ENCODE measurements at places on chromosomes 3 and 15. TPM values are rescaled to one million over a fixed set of nuclear protein-coding genes. Genes with fewer than 3 reads are reported as not detected.

The FBXL22 gene
- total RNA-seq = 16.0 TPM

The GABRB3 gene
- total RNA-seq = 2.3 TPM

DNA sequence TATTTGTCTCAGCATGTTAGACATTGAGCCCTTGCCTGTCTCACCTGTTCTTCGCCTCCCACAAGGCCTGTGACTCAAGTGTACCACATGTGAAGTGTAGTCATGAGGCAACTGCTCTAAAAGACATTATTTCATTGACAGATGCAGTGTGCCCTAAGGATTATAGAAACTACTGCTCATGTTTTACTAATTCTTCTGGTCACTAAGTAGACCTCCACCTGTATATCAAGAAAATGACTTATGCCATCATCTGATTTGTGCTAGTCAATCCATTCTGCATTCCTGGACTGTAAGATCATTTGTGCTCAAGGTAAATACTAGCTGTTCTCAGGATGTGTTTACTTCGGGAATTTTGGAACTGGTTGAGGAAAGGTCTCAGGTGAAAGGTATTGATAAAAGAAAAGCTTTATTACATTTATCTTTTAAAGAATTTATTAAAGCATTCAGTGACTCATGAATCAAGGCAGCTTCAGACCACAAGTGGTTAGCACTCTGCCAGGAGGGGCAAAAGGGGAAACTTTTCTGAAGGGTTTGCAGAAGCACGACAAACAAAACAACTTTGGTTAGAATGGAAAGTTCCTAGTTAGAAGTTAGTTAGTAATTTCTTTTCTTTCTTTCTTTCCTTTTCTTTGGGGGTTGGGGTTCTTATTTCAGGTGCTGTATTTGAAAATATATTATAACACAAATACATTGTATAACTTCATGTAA lies 465.3 kb upstream of the CBLB start:
- no peak overlapping the region for H3K4me3 ChIP-seq
- H3K4me1 ChIP-seq = no peaks in the 10 kb centered on the region
- DNase-seq = no peak
- H3K27ac ChIP-seq = no peak overlapping the region
- H3K36me3 ChIP-seq = no peaks in the 10 kb centered on the region

The NR2E3 gene
- total RNA-seq = 3.4 TPM

DNA sequence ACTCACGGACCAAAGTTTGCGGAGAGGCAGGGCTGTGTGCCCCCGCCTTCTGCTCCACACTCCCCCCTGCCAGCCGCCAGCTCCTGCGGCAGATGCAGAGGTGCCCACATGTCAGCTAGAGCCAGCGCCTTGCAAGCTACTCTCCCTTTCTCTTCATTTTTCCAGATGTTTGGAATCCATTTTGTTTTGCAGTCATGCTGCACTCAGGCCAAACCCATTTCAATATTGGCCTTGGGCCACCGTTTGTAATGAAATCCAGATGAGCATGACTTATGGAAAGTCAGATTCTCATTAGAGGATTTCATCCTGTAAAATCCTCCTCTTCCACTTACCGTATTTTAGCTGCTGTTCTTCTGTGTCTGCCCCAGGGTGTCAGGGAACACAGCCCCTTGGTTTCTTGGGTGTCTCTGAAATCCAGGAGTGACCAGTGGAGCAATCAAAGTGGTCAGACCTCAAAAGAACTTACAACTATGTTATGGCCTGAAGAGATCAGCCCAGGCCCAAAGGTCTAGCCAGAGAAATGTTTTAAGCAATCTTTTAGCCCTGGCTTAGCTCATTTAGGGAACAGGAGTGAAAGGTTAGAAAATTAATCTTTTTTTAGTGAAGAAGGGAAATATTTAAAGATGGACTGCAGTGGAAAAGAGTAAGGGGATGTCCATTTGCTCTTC lies 65.8 kb downstream of the AAGAB start:
- H3K36me3 ChIP-seq = peaks cover 58% of the 10 kb centered on the region
- peak overlapping the region; percentile 99 for H3K27ac ChIP-seq
- peak; percentile 98 for DNase-seq
- peaks cover 75% of the 10 kb centered on the region for H3K4me1 ChIP-seq
- no peak overlapping the region for H3K4me3 ChIP-seq
- no peaks in the 10 kb centered on the region for H3K27me3 ChIP-seq

The NRROS gene
- 2.8 TPM for total RNA-seq

The RCN2 gene
- total RNA-seq = 51.2 TPM

DNA sequence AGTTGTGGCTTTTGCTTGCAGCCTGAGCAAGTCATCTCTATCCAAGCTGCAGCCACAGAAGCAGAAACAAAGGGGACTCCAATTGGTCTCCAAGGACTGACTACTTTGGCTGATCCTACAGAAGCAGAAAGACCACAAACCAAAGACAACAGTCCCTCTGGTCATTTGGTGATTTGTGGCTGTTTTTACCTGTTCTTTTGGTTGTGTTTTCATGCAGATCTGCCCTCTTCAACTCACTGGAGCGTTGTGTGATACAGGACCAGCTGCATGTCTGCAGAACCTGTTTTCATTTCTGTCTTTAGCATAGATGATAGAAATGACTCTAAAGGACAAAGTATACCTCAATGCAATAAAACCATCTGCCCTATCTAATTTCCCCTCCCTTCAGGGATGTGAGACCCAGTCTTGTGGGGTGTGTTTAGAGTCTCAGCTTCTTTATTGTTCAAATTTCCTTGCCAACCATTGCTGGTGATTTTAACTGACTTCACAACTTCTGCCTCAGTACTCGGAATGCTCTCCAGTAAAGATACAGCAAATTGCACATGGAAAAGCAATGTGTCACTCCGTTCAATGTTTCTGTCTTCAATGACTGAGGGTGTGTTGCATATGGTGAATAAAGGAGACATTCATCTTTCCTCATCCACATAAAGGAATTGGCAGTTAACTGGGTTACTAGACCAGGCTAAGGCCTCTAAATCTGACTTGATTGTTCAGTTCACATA lies 48.9 kb upstream of the SLC7A14 start:
- no peaks in the 10 kb centered on the region for H3K36me3 ChIP-seq
- H3K4me3 ChIP-seq = no peak overlapping the region
- no peaks in the 10 kb centered on the region for H3K4me1 ChIP-seq
- no peak for DNase-seq
- H3K27ac ChIP-seq = no peak overlapping the region

- peaks cover 5% of the 10 kb centered on the region for H3K4me1 ChIP-seq
- H3K36me3 ChIP-seq = no peaks in the 10 kb centered on the region
- peak overlapping the region; percentile 96 for H3K27ac ChIP-seq
- DNase-seq = no peak
- peak overlapping the region; percentile 74 for H3K4me3 ChIP-seq
- no peaks in the 10 kb centered on the region for H3K27me3 ChIP-seq
Observed at GRCh38 chr3:120349855-120350125, 636 bp upstream of the LRRC58 start.

The TUSC2 gene
- 12.8 TPM for total RNA-seq

The CLRN1 gene
- 0.18 TPM for total RNA-seq

DNA sequence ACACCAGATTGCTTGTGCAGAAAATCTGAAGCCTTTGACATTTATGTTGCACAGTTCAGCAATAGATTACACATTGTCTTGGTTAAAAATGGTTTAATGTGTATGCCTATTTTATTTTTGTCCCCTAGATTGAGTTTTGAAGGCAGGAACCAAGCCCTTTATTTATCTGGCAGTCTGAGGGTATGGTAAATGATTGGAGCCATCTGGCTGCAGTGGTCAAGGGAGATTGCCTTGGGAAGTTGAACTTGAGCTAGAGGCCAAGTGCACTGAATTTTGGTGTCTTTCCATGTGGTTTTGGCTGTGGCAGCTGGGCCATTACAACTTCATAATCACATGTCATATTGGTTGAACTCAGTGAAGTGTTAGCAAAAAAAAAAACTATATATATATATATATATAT lies 248.7 kb upstream of the C2CD4B start:
- H3K27ac ChIP-seq = peak overlapping the region; percentile 14
- no peak overlapping the region for H3K4me3 ChIP-seq
- peaks cover 32% of the 10 kb centered on the region for H3K4me1 ChIP-seq
- no peaks in the 10 kb centered on the region for H3K27me3 ChIP-seq

DNA sequence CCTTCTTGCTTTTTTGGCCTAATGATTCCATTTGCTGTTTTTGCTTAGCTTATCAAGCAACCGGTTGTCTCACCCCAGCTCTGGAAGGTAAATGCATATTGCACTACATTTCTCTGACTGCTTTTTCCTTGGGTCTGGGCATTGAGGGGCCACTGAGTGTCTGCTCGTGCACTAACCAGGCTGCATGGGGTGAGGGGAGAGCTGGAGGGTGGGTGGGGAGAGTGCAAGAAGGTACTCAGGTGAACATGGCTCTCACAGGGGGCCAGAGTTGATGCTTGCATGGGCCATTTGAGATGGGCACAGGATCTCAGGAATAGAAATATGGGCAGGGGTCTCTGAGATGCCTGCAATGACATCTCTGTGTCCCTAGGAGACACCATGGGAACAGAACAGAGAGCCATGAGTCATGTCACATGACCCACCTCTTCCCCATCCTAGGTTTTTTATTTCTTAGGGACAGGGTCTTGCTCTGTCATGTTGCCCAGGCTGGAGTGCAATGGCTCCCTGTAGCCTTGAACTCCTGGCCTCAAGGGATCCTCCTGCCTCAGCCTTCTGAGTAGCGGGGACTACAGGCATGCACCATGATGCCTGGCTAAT lies 6.2 kb downstream of the ALPK3 start:
- peak overlapping the region; percentile 96 for H3K27ac ChIP-seq
- H3K27me3 ChIP-seq = no peaks in the 10 kb centered on the region
- no peak overlapping the region for H3K4me3 ChIP-seq
- peaks cover 94% of the 10 kb centered on the region for H3K4me1 ChIP-seq
- H3K36me3 ChIP-seq = peaks cover 64% of the 10 kb centered on the region

- no peak for DNase-seq
- no peak overlapping the region for H3K27ac ChIP-seq
Observed at GRCh38 chr3:128787256-128788253, 61.6 kb downstream of the RAB7A start.

DNA sequence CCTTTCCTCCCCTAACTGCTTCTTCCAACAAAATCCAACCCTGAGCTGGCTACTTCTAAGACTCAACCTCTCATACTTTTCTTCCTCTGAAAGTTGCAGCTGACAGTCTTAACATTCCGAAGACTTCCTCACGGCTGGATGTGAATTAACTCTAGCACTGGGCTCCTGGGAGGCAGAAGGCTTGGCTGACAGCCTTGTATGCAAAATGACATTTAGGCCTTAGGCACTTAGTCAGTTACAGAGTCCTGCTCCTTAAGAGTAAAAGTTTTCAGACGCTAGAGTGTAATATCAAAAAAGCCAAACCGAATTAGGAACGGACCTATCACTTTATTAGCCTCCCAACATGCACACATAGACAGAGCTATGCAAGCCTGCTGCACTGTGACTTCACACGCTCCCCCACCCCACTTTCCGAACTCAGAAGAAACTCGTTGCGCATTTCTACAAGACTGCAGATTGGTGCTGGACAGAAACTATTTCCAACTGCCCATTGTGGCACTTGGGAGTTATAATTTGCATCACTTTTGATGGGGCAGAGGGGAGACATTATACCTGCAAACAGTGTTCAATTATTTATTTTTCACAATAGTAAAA lies 15.5 kb upstream of the ANXA2 start:
- H3K27ac ChIP-seq = peak overlapping the region; percentile 78
- peak; percentile 73 for DNase-seq
- no peaks in the 10 kb centered on the region for H3K36me3 ChIP-seq
- H3K4me3 ChIP-seq = no peak overlapping the region

The THSD4 gene
- total RNA-seq = 30.7 TPM

DNA sequence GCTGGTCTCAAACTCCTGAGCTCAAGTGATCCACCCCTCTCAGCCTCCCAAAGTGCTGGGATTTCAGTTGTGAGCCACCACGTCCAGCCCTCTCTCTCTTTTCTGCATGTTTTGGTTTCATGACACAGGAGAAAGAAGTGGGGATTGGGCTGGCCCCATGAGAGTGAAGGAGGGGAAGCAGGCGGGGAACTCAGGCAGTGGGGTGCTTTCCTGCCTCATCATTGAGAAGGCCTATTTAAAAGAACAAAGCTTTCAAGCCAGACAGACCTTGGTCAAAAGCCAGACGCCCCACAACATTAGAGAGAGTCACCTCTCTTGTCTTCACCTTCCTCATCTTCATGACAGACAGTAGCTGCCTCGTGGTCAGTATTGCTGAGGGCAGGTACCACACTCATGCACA lies 15.9 kb downstream of the PSTPIP1 start:
- peaks cover 2% of the 10 kb centered on the region for H3K4me1 ChIP-seq
- DNase-seq = no peak
- H3K4me3 ChIP-seq = no peak overlapping the region
- no peaks in the 10 kb centered on the region for H3K27me3 ChIP-seq
- H3K36me3 ChIP-seq = no peaks in the 10 kb centered on the region

The APEH gene
- 56.6 TPM for total RNA-seq

- peaks cover 4% of the 10 kb centered on the region for H3K4me1 ChIP-seq
- H3K27me3 ChIP-seq = no peaks in the 10 kb centered on the region
- H3K4me3 ChIP-seq = no peak overlapping the region
- DNase-seq = no peak
- H3K27ac ChIP-seq = no peak overlapping the region
- H3K36me3 ChIP-seq = no peaks in the 10 kb centered on the region
Observed at GRCh38 chr15:82186719-82187406, 75.7 kb downstream of the EFL1 start.

GRCh38 chr3:122310361-122310760 lies 14.7 kb upstream of the CSTA start:
- DNase-seq = no peak
- no peaks in the 10 kb centered on the region for H3K4me1 ChIP-seq
- no peaks in the 10 kb centered on the region for H3K36me3 ChIP-seq
- H3K4me3 ChIP-seq = no peak overlapping the region
- H3K27ac ChIP-seq = no peak overlapping the region

DNA sequence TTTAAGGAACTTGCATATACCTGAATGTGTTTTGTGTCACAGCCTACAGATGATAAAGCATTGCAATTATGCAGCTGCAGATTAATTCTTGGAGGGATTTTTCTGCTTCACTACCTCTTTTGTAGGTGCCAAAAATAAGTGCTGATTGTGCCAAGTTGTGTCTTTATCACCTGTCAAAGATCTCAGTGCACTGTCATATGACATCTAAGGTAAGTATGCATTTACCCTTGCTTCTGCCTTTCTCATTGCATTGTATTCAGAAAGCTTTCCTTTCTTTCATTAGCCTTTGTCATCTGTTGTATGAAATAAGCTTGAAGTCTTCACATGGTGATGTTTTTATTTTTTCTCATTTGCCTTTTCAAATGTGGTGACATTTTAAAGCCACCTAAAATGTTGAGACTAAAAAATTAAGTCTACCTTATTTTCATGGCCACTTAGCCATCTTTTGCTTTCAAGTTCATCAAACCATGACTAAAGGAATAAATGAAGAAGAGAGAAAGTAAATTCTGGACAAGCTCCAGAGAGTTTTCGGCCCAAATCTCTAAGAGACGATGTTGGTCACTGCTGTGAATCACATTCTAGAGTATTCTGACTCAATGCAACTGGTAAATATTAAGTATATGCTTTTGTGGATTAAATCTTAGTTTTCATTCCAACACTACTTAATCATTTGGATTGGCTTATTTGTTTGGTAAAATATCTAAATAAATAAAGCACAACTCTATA lies 381.8 kb upstream of the EPHA3 start:
- no peak overlapping the region for H3K4me3 ChIP-seq
- H3K27me3 ChIP-seq = no peaks in the 10 kb centered on the region
- no peak overlapping the region for H3K27ac ChIP-seq
- no peaks in the 10 kb centered on the region for H3K4me1 ChIP-seq

Measured in muscle of leg (tissue), 16 donors.